BJ (cell line): ENCODE measurements at places on chromosomes 11 and 22.

GRCh38 chr11:28521075-28521474, 412.9 kb downstream of the METTL15 start:
- DNase-seq, result no peak

DNA sequence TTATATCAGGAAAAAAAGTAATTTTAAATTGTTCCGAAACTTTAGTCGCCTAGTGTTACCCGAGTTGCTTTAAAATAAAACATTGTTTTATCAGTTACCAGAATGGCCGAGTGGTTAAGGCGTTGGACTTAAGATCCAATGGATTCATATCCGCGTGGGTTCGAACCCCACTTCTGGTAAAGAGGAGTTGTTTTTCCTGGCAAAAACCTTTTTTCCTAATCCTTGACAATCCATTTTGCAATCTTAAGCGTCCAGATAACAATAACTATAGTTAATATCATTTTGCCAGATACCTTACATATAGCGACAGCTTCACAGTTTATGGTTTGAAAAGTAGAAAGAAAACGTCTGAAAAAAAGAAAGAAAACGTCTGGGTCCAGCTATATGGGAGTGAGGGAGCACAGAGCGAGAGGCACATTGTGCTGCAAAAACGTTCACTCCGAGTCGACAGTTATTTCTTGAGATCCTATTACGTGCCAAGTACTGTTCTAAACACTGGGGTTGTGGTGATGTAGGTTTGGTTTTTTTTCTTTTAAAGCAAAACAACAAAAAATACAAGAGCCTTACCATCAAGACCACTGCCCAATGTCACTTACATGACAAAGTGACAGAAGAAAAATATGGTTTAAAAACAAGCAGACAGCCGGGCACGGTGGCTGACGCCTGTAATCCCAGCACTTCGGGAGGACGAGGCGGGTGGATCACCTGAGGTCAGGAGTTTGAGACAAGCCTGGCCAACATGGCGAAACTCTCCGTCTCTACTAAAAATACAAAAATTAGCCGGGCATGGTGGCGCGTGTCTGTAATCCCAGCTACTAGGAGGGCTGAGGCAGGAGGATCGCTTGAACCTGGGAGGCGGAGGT, 40.6 kb downstream of the OR4D9 start:
- DNase-seq, result no peak

- DNase-seq, result no peak
Observed at GRCh38 chr22:37237371-37238268, 6.4 kb downstream of the RAC2 start.

DNA sequence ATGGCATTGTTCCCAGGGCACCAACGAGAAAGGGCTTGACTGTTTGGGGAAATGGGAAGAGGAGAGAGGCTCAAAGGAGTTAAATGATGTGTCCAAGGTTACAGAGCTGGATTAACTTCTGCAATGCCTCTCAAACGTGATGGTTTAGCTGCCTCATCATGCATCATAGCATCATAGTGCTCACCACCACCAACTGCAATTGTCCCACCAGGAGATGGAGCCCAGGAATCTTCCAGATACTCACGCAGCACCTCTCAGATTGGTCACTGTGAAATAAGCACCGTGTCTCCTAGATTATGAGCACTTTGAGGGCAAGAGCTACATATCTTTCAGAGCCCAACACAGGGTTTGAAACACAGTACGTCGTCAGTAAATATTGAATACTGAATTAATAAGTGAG, 69.2 kb downstream of the PRSS23 start:
- no peak for DNase-seq

GRCh38 chr22:46408568-46409506, 73.3 kb downstream of the TRMU start:
- DNase-seq, result no peak

GRCh38 chr11:94747601-94748041, 20.5 kb upstream of the AMOTL1 start:
- no peak for DNase-seq
